ENCODE measurements at places on chromosomes 3 and 15.

DNA sequence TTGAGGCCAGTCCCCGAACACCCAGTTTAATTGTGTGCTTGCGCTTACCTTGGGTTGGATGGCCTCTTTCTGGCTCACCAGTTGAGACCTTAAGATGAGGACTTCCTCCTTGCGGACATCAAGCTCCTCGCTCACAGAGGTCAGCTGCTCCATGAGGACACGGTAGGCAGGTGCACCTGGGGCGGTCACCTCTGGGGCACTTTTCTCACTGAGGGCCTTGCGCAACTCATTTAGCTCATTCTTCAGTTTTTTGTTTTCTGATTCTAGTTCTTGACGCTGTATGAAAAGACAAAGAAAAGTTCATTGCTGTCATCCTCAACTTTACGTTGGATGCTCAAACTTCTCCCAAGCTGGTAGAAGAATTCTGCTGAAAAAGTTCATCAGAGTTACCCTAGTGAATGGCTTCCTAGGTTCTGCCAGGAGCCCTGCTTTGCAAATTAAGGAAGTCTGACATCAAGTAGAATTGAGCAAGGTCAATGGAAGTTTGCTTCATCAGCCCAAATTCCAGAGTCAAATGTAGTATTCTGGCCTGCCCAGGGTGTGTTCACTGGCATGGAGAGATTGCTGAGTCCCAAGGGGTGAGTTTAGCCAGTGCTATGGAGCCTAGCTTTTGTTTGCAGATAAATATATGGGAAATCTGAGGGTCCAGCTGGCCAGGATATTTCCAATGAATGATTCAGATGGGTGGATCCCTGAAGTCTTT, 55.8 kb upstream of the MYO5C start:
- H3K36me3 ChIP-seq: 0 out of 2 replicates have a peak, but pooled peaks cover 5% of the 10 kb centered on the region
- no peaks in the 10 kb centered on the region for H3K27me3 ChIP-seq
- no peak overlapping the region for H3K4me3 ChIP-seq
- peaks cover 9% of the 10 kb centered on the region for H3K4me1 ChIP-seq

- H3K36me3 ChIP-seq: no peaks in the 10 kb centered on the region
- H3K27me3 ChIP-seq: no peaks in the 10 kb centered on the region
- DNase-seq: peak; percentile 12
These were observed 545.6 kb upstream of the ZNF385D start for GRCh38 chr3:22296601-22297000.

GRCh38 chr3:46163556-46164041, 44.5 kb downstream of the CCR1 start:
- no peak overlapping the region for H3K4me3 ChIP-seq
- DNase-seq: no peak
- H3K36me3 ChIP-seq: no peaks in the 10 kb centered on the region
- H3K27me3 ChIP-seq: peaks cover 19% of the 10 kb centered on the region
- no peak overlapping the region for H3K27ac ChIP-seq
- no peaks in the 10 kb centered on the region for H3K4me1 ChIP-seq

- H3K4me1 ChIP-seq: no peaks in the 10 kb centered on the region
- H3K4me3 ChIP-seq: no peak overlapping the region
- H3K27ac ChIP-seq: no peak overlapping the region
- no peaks in the 10 kb centered on the region for H3K27me3 ChIP-seq
- H3K36me3 ChIP-seq: no peaks in the 10 kb centered on the region
These were observed 328.5 kb upstream of the GOLIM4 start for GRCh38 chr3:168424059-168424734.

GRCh38 chr15:64596701-64597476, 136.5 kb downstream of the ZNF609 start:
- H3K27me3 ChIP-seq: no peaks in the 10 kb centered on the region
- H3K27ac ChIP-seq: no peak overlapping the region
- DNase-seq: peak; percentile 38
- H3K4me1 ChIP-seq: peaks cover 20% of the 10 kb centered on the region

- no peak overlapping the region for H3K27ac ChIP-seq
- H3K4me3 ChIP-seq: no peak overlapping the region
- DNase-seq: no peak
- no peaks in the 10 kb centered on the region for H3K36me3 ChIP-seq
These were observed 22.9 kb downstream of the ANP32A start for GRCh38 chr15:68797599-68798345.

DNA sequence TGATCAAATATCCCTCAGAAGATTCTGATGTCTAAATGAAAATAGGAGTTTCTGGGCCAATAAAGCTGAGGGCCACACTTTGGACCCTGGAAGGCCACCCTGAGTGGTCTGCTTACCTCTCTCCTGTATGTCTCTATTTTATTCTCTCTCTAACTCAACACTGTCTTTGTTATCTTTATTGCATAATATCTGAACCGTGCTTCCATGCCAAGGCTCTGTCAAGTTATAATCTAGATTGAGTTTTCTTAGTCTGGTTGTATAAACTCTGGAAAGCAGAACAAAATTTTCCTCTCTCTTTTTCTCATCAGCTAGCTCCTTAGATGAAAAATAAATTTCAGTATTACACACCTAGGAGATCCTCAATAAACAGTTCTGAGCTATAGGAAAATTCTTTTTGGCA, 36.2 kb upstream of the ACTL6A start:
- H3K4me1 ChIP-seq: peaks cover 12% of the 10 kb centered on the region
- peak overlapping the region; percentile 65 for H3K4me3 ChIP-seq
- peak overlapping the region; percentile 84 for H3K27ac ChIP-seq
- no peaks in the 10 kb centered on the region for H3K27me3 ChIP-seq
- no peaks in the 10 kb centered on the region for H3K36me3 ChIP-seq

GRCh38 chr3:191804935-191805334, 344.0 kb downstream of the PYDC2 start:
- no peaks in the 10 kb centered on the region for H3K27me3 ChIP-seq
- H3K4me1 ChIP-seq: no peaks in the 10 kb centered on the region
- no peaks in the 10 kb centered on the region for H3K36me3 ChIP-seq
- H3K27ac ChIP-seq: no peak overlapping the region
- DNase-seq: no peak

GRCh38 chr3:189001559-189001958, 170.2 kb upstream of the TPRG1 start:
- DNase-seq: peak; percentile 92
- H3K4me3 ChIP-seq: no peak overlapping the region
- no peaks in the 10 kb centered on the region for H3K27me3 ChIP-seq
- H3K4me1 ChIP-seq: peaks cover 8% of the 10 kb centered on the region
- H3K36me3 ChIP-seq: no peaks in the 10 kb centered on the region
- no peak overlapping the region for H3K27ac ChIP-seq

DNA sequence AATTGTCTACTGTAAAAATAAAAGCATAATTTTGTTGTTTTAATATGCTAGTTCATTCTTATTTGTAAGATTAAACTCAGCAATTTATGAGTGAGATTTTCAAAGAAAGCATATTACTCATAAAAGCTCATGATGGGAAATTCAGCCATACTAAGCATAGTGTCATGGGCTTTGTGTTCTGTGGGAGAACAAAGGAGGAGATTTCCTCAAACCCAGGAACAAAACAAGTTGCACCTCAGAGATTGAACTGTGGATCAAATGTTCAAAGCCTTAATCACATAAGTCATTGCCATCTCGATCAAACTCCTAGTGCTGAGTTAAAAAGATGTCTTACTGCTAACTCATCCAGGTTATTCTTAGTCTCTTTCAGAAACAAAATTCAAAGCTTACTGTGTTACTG, 85.6 kb upstream of the PDZRN3 start:
- peaks cover 10% of the 10 kb centered on the region for H3K4me1 ChIP-seq
- no peak overlapping the region for H3K27ac ChIP-seq
- H3K4me3 ChIP-seq: no peak overlapping the region
- peak; percentile 30 for DNase-seq
- no peaks in the 10 kb centered on the region for H3K36me3 ChIP-seq

Data from GM23248 (cell line).